ENCODE measurements at places on chromosomes 7 and 10. TPM values are rescaled to one million over a fixed set of nuclear protein-coding genes. Genes with fewer than 3 reads are reported as not detected.

DNA sequence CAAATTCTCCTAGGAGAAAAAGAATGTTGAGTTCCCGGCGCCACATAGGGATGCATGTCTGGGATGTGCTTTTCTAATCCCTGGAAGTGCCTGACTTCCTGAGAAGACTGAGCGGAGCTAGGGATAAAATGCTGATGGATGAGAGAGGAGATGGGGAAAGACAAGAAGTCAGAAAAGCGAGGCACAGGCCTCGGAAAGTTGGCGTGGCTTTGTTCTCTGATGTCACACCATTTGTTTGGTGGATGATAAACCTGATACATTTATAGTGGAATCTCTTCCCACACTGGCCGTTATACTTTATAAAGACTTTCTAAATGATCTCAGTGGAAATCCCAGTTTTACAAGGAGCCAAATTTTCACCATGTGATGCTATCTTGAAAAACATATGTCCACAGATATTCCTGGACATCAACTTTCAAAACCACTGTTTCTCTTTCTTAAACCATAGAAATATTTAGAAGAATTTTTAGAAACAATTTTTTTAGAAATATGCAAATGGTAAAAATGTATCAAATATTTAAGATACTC, 188.8 kb upstream of the SVIL start:
- no peak for DNase-seq

GRCh38 chr7:41566581-41566980, 136.3 kb downstream of the INHBA start:
- no peak for DNase-seq

The TEX36 gene
- not detected for polyA plus RNA-seq

DNA sequence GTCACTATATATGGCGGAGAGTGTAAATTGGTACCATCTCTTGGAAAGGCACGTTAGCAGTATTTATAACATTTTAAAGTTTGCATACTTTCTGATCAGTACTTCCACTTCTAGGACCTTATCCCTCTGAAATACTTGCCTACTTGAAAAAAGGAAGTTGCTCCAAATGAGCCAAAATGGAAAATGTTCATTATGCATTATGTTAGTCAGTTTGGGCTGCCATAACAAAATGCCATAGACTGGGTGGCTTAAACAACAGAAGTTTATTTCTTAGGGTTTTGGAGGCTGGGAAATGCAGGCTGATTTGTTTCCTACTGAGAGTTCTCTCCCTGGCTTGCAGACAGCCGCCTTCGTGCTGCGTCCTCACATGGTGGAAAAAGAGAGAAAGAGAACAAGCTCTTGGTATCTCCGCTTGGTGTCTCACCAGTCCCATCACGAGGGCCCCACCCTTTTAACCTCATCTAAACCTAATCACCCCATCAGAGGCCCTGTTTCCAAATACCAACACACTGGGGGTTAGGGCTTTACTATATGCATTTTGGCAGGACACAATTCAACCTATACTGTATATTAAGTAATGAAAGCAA, 6.9 kb downstream of the SNX10 start:
- DNase-seq: no peak

GRCh38 chr7:157403646-157404401, 67.0 kb downstream of the DNAJB6 start:
- no peak for DNase-seq

GRCh38 chr10:17735166-17735941, 16.6 kb upstream of the TMEM236 start:
- DNase-seq: peak; percentile 7

The PIK3AP1 gene
- polyA plus RNA-seq: 3.4 TPM

GRCh38 chr10:93911866-93912265, 18.1 kb downstream of the SLC35G1 start:
- no peak for DNase-seq

The MAGI2 gene
- 14.6 TPM for polyA plus RNA-seq

The IFIT1B gene
- not detected for polyA plus RNA-seq

GRCh38 chr10:32114508-32114907, 58.3 kb upstream of the KIF5B start:
- no peak for DNase-seq

The DLG5 gene
- 20.7 TPM for polyA plus RNA-seq

The PVRIG gene
- 0.22 TPM for polyA plus RNA-seq

The WDFY4 gene
- polyA plus RNA-seq: 0.73 TPM

The RPEL1 gene
- not detected for polyA plus RNA-seq

DNA sequence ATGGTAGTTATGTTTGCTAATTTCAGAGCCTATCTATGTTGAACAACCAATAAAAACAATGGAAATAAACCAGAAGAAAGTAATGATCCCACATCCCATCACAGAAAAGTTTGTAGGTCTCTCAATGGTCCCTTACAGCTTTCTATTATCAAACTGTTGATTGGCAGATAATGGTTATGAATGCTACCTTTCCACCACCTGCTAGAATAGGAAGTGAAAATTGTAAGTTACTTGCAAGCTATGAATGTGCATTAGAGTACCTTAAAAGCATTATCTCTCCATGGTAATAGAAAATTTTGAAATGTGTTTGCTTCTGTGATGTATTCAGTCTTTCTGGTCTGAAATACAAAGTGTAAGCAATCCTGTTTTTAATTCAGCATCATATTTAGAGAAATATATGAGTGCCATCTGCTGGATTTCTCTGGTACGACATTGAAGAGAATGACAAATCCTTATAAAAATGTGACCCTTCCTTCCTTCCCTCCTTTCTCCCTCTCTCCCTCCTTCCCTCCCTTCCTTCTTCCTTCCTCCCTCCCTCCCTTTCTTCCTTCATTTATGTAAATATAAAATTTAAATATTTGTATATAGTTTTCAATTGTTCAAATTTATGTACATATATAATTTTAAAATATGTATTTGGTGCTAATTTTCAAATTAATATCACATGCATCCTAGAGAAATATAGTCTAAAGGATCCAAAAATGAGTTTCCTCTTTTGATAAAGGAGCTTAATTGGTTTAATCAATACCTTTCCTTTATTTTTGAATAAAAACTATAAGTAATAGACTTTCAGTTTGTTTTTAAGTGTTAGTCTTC, 41.4 kb upstream of the PNLIPRP3 start:
- peak; percentile 80 for DNase-seq

GRCh38 chr10:23459308-23459939, 20.5 kb downstream of the OTUD1 start:
- no peak for DNase-seq

DNA sequence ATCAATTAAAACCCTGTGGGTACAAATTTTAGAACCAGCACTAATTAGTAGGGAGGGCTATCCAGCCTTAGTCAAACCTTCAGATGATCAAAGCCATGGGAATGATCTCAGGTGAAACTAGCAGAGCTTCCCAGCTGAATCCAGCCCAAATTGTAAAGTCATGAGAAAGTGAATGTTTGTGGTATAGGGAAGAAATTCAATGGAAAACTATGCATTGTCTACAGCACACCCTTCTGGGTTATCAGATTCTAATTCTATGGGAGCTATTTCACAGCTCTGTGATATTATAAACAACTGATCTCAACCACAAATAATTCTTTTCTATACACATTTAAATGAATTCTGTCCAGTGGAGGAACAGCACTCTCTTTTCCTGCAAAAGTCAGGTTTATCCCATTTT, 24.6 kb upstream of the BMPER start:
- no peak for DNase-seq

The PRDX3 gene
- polyA plus RNA-seq: 78.8 TPM

DNA sequence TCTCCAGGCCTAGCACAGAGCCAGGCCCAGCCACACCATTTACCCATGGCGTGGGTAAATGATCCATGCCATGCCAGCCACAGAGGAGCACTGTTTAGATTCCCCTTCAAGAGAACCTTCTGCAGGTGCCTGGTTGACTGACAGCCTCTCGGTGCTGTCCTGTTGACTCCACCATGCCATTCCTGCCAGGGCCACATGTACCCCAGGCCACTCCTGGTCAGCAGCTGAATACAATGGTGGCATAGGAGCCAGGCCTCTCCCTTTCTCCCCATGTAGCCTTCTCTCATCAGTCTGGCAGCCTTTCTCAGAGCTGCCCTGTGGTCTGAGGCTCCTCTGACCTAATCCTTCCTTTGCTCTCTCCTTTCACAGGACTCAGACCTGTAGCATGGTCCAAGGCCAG, 39.2 kb upstream of the GPAM start:
- DNase-seq: no peak

The CLCN1 gene
- polyA plus RNA-seq: not detected

- DNase-seq: no peak
Measured at GRCh38 chr10:129501652-129502436, 34.8 kb downstream of the MGMT start.

DNA sequence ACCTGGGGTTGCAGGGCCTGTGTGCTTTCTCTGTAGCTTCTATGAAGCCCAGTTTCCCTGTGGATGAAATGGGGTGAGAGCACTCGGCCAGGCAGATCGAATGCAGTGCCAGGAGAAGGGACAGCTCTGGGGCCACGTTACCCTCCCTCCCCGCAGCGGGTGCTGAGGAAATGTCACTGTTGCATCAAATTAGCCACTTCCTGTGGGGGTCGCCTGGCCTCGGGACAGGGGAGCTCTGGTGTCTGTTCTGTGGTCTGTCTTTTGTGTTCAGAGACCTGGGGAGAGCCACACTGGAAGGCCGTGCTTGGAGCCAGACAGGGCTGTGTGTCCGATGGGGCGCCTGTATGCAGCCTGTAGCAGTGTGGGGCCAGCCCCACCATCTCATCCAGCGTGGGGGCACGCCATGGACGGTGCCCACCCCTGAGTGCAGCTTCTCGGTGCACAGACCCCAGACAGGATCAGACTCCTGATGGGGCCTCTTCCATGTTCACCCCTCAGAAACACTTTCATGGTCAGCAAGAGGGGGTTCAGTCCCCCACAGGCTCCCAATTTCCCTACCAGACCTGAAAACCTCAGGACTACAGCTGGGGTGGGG, 13.6 kb downstream of the TTYH3 start:
- DNase-seq: no peak

GRCh38 chr10:16756561-16757221, 60.5 kb downstream of the RSU1 start:
- DNase-seq: no peak

GRCh38 chr10:90075995-90076394, 374.6 kb downstream of the KIF20B start:
- DNase-seq: no peak

DNA sequence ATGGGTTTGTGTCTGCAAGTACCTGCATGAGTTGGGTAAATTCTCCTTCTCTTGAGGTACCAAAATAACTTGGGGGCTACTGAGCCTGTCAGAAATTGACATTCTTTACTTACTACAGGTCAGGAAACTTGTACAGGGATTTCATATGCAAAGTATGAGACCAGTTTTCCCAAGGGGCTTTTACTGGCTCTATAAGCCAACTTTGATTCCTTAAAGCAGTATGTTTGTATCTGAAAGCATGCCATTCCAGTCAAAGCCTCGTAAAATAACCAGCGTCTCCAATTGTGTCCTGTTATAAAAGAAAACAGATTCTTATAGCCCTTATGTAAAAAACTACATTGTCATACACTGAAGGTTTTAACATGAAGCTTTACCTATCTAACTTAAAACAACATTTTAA, 90.2 kb downstream of the ZNF467 start:
- no peak for DNase-seq

The SPDYE1 gene
- not detected for polyA plus RNA-seq

GRCh38 chr10:103416436-103417147, 20.2 kb downstream of the PDCD11 start:
- peak; percentile 73 for DNase-seq

The FAM13C gene
- polyA plus RNA-seq: 12.7 TPM

DNA sequence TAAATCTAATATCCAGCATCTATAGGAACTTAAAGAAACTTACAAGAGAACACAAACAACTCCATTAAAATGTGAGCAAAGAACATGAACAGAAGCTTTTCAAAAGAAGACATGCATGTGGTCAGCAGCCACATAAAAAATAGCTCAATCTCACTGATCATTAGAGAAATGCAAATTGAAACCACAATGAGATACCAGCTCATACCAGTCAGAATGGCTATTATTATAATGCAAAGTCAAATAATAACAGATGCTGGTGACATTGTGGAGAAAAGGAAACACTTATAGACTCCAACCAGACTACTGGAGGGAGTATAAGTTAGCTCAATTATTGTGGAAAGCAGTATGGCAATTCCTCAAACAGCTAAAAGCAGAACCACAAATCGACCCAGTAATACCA, 1314.5 kb downstream of the XPNPEP1 start:
- DNase-seq: no peak

The GSDME gene
- 5.5 TPM for polyA plus RNA-seq

DNA sequence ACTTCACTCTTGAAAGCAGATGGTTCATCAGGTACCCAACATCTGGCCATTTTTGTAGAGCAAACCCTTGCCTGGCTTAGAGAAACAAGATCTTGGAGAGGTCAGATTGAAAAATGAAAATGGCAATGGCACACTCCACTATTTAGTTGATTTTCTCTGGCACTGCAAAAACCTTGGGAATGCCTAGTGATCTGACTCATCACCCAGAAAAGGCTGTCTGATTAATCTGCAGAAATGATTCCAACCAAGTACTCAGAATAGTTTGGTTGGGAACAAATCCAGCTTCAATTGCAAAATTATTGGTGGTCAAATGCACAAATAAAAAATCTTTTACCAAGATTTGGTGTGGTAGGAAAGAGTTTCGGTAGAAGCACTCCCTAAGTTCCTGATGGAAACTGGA, 351.2 kb downstream of the PHTF2 start:
- DNase-seq: no peak

- DNase-seq: peak; percentile 46
Measured at GRCh38 chr7:138979988-138980562, 1.1 kb downstream of the KIAA1549 start.

DNA sequence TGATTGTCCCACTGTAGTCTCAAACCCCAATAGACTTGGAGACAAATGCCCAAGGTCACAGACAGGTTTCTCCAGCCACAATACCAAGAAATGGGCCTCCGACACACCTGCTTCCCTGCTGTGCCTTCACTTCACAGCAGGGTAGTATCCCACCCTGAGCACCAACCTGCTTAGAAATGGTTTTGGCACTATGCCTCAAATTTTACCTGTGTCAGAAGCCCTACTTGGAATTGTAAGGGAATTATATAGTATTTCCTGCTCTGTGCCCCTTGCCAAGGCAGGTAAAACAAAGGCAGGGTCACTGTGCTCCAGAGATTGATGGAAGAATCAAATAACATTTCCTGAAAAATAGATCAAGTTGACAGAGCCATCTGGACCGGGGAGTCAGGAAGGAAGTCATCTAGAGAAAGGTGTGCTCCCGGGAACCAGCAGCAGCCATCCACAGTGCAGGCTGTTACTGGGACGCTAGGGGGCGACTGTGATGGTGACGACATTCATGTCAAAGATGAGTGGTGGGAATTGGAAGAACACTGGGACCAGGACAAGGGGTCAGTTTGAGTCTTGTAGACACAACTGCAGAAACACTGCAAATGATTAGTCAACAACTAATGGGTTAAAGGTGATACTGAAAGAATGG, 117.8 kb upstream of the AKR1E2 start:
- DNase-seq: no peak

The RSPH10B2 gene
- polyA plus RNA-seq: not detected

- peak; percentile 50 for DNase-seq
Measured at GRCh38 chr10:78510566-78511323, 477.1 kb downstream of the RPS24 start.

The ANKRD1 gene
- not detected for polyA plus RNA-seq

The RADIL gene
- 15.3 TPM for polyA plus RNA-seq

The BZW2 gene
- polyA plus RNA-seq: 58.3 TPM

The EPHA1 gene
- 0.42 TPM for polyA plus RNA-seq

GRCh38 chr10:132376394-132376851, 20.6 kb upstream of the PWWP2B start:
- DNase-seq: no peak

GRCh38 chr7:120064565-120064964, 208.4 kb upstream of the KCND2 start:
- DNase-seq: no peak

Measured in brain (organoid and tissue), 16 donors.